ENCODE measurements at places on chromosomes 6 and 20.

- DNase-seq: no peak
Measured at GRCh38 chr6:133854364-133855275, 34.3 kb upstream of the TCF21 start.

DNA sequence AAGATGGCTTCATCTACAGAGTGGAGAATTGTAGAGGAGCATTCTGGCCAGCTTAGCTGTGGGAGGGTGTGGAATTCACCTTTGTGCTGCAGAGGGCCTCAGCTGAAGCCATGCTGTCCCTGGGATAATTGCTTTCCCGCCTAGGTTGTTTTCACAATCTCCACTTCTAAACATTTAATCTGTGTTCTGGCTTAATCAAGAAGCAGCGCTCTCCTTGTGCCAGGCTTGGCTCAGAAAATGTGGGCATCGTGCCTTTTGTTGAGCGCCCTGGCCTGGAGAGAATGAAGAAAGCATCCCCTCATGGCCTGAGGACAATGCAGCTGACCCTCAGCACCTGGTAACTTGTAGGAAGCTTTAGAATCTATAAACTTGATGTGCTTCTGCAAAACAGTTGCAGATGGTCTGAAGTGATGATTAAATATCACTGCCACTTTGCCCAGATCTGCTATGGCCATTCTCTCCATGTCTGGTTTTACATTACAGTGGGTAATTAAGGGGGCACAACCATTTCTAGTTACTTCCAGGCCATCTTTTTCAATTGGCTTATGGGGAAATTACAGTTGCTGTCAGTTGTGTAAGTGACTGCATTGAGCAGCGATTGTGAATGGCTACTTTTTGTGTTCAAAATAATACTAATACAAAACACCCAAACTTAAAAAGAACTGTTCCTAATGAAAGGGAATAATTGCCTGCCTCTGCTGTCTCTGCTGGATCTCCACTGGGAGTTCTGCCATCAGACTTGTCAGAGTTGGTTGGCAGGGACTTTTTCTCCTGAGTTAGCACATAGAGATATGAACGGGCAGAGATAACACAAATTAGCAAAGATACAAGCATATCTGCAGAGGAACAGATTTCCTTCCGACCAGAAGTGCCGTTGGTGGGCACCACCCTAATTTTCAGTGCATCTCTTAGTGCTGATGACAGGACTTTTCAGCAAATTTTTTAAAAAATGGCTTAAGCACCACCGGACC, 18.4 kb downstream of the CTNNBL1 start:
- no peak for DNase-seq

DNA sequence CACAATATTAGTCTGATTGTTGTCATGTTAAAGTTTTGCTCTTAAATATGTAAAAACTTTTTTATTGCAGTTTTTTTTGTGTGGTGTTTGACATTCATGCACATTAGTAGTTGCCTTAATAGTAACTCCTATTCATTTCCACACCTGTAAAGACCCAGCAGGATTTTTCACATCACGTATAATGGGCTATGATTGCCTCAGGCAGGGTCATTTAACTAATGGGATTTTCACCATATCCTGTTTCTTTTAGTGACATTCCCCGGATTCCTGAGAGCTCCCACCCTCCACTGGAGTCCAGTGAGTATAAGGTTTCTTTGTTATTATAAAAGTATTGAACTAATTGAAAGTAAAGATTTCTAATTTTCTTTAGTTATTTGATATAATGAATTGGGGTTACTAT, 359.2 kb downstream of the RIMS1 start:
- DNase-seq: no peak

- DNase-seq: no peak
Measured at GRCh38 chr20:18440403-18440802, 26.4 kb downstream of the DZANK1 start.

- DNase-seq: no peak
Measured at GRCh38 chr6:146990284-146990683, 213.9 kb upstream of the STXBP5 start.

DNA sequence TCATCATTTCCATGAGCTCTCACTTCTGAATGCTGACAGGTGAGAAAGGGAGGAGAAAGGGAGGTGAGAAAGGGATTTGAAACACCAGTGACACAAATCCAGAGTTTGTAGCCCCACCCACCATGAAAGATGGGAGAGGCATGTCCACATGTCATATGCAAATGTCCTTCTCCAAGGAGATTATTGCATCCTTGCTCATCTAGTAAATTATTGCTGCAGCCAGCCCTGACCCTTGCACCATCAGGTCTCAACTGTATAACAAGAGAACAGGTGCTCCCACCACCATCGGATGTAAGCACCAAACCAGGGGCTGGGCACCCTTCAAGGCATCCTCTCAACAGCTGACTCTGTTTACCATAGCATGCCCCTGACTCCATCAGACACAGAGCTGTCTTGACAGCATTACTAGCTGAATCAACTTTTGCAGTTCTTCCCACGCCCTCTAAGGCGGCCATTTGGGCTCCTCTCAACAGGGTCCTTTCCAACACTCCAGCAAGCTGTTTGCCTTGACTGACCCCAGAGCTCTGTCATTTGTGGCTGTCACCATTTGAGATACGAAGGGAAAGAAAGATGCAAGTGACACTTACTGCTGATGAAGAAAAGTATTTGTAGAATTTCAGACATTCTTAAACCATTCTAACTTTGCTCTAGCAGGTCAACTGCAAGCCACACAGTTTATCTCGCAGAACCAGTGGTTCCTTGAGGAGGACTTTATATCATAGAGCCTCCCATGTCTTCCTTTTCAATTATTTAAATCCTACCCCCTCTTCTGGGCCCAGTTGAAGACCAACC, 14.2 kb downstream of the GFOD1 start:
- DNase-seq: no peak
